Stimulated activated naive CD8-positive, alpha-beta T cell treated with anti-CD3 and anti-CD28 coated beads, Interleukin-15, Interleukin-2, amounts not matched to agents 100 U/mL and 50 U/mL, for 24 hours (primary cell): ENCODE measurements at places on chromosomes 12 and 14.

DNA sequence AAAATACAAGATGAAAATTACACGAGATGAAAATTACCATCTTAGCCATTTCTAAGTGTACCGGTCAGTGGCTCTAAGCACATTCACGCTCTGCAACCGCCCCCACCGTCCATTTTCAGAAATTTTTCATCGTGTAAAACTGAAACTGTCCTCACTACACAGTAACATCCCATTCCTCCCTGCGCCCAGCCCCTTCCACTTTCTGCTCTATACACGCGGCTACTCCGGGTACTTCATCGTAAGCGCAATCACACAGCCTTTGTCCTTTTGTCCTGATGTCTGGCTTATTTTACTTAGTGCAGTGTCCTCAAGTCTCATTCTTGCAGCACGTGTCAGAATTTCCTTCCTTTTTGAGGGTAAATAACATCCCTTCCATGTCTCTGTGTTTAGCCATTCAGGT is 3.6 kb upstream of the GPR132 start:
- DNase-seq, result no peak

DNA sequence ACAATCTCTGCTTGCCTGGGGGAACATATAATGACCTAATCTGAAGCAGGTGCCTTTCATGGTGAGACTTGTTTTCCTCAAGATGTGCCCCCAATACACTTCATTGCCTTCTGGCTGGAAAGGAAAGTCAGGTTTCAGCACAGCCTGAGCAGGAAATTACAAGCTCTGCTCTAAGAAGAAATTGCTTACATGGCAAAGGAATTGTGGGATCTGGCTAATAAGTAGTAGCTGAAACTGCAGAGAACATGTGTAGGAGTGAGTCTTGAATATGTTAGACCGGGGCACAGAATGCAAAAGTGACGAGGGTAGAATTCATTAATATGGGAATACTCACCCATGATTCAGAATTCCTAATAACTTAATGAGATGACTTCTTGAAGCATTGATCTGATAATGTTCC is 6.3 kb upstream of the CFAP54 start:
- DNase-seq, result no peak

GRCh38 chr14:52974406-52974805 is 23.6 kb upstream of the FERMT2 start:
- DNase-seq, result no peak

- DNase-seq, result no peak
Measured at GRCh38 chr14:102189874-102190273, 50.2 kb downstream of the WDR20 start.

GRCh38 chr14:69093631-69094421 is 59.1 kb downstream of the DCAF5 start:
- no peak for DNase-seq
